Panc1 (cell line): ENCODE measurements at places on chromosomes 5 and 9. TPM values are rescaled to one million over a fixed set of nuclear protein-coding genes. Genes with fewer than 3 reads are reported as not detected.

DNA sequence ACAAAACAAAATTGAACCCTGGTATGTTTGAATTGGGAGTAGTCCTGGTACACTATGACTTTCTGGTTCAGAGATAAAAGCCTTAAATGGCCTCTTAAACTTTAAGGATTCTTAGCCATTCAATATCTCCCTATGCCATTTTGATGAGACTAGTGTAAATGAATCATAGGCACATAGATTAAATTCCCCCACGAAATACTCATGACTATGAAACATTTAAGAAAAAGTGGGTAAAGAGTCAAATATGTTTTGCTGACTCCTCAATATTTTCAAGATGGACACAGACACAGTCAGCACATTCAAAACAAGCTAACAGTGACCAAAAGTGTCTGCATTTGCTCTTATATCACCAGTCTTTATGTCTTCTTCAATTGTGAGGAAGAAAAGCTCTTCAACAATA lies 278.3 kb downstream of the PDE4D start:
- no peak for DNase-seq

Gene ARID3C
- total RNA-seq = 0.33 TPM

Gene GCNT1
- 0.28 TPM for total RNA-seq

- DNase-seq = no peak
These were observed 48.0 kb downstream of the SARDH start for GRCh38 chr9:133690081-133690561.

Gene ANXA1
- 72.0 TPM for total RNA-seq

- no peak for DNase-seq
These were observed 26.8 kb upstream of the GABRP start for GRCh38 chr5:170756691-170757090.

DNA sequence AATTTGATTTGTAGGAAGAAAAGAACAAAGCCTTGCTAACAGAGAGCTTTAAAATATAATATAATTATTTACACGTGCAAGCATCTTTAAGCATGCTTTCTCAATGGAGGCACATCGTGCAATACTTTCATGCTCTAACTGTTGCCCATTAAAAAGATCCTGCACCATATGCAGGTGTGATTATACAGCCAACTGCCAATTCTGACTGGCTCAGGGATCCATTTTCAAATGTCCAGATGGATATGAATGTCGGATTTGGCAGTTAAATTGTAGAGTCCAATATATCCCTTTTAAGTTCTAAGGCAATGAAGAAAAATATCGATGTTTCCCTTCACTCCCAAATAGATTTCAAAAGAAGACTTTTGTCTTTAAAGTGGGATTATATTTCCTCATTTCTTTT lies 416.4 kb upstream of the CD180 start:
- no peak for DNase-seq

DNA sequence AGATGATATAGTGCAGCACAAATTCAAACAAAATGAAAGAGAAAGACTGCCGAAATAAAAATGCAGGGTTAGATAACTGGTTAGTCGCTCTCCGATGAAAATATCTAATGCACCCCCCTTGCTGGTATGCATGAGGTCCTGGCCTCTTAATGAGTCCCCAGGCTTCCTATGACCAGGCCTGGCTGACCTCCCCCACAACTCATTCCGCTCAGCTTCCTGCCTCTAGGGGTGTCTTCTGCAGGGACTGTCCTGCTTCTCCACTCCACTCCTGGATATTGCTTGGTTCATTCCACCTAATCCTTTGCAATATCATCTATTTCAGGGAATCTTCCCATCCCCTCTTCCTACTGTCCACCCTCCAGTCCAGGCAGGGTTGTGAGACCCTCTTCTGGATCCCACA lies 341.8 kb downstream of the ASTN2 start:
- no peak for DNase-seq

Gene PCDHGB4
- total RNA-seq = 0.21 TPM

Gene SLC6A7
- total RNA-seq = not detected

DNA sequence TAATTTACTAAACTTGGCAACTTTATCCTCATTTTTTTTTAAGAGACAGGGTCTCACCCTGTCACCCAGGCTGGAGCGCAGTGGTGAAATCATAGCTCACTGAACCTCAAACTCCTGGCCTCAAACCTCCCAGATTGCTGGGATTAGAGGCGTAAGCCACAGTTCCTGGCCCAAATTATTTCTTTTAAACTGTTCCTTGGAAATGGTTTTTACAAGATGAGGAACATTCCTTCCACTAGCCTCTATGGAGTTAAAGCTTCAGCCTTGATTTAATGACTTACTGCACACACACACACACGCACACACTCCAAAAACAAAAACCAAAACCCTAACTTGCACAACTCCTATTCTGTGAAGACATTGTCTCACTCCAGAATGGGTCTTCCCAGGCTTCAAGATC lies 77.2 kb upstream of the TARS1 start:
- no peak for DNase-seq

GRCh38 chr5:148831590-148832565 lies 5.5 kb downstream of the ADRB2 start:
- DNase-seq = no peak

Gene LCN6
- total RNA-seq = not detected

- DNase-seq = no peak
These were observed 737 bp downstream of the RNF180 start for GRCh38 chr5:64166201-64166959.

Gene PTBP3
- 82.5 TPM for total RNA-seq

Gene CNTNAP3
- 8.8 TPM for total RNA-seq

DNA sequence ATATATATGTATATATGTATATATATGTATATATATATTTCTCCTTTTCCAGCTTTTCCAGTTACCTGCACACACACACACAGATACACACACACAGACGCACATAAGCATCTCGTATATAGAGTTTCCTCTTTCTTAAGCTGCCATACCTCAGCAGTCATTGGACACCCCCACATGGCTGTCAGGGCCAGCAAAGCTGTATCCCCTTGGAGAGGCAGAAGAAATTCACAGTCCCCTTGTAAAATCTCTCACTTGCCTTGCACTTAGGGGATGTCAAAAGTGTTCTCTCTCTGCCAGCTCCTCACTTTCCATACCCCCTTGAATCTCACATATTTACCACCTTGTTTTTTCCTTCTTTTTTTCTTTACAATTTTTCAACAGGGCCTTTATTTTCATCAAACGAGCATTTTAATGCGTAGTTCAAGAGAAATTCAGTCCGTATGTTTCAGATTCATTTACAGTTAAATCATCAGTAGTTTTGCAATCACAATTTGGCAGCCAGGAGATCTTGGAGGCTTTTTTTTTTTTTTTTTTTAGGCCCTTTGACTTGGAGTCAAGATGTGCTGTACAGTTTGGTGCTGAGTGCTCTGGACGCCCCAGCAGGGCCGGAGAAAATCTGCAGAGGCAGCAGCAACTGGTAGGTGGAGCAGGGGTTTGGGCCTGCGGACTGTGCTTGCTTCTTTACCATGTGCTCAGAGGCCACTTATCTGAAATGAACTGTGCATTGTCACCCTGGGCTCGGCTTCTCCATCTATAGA lies 244.9 kb upstream of the KLF4 start:
- no peak for DNase-seq

DNA sequence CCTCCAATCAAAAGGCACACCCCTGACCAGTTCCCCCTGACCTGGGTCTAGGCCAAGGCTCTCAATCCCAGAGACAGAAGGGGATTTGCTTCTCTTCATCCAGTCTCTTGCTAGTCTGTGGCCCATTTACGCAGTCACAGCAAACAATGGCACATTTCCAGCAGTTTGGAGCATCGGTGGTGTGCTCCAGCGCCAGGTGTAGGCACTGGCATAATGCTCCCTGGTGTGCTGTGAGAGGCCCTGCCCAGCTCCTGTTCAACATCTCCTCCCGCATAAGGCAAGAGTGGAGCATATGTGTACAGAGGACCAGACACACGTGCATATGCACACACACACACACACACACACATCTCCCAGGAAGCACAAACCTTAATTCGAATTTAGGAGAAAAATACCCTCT lies 79.5 kb upstream of the ERCC6L2 start:
- no peak for DNase-seq

Gene LRRC26
- total RNA-seq = 0.69 TPM

GRCh38 chr9:134163371-134164196 lies 780 bp downstream of the RNU6ATAC start:
- DNase-seq = no peak

GRCh38 chr5:143652108-143652700 lies 159.8 kb upstream of the HMHB1 start:
- no peak for DNase-seq

- no peak for DNase-seq
These were observed 16.4 kb upstream of the ZBTB34 start for GRCh38 chr9:126844085-126844484.

Gene FAT2
- total RNA-seq = not detected
